ENCODE measurements at places on chromosomes 3 and 15.

DNA sequence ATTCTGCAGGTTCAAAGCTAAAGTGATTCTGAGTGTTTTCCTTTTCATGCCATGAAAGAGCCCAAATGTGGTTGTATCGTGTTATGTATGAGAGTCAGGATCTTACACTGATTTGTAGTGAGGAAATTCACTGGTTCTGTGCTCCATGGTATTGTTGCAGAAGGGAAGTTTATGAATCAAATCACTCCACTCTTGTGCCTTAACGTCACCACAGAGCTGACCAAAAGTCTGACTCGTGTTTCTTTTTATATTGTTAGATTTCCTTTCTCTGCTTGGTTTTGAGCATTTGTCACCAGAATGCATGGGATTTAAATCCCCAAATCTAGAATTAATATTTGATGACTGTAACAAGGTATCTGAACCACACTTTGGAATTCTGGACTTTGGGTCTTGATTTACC, 29.1 kb upstream of the SLC30A4 start:
- DNase-seq = no peak

DNA sequence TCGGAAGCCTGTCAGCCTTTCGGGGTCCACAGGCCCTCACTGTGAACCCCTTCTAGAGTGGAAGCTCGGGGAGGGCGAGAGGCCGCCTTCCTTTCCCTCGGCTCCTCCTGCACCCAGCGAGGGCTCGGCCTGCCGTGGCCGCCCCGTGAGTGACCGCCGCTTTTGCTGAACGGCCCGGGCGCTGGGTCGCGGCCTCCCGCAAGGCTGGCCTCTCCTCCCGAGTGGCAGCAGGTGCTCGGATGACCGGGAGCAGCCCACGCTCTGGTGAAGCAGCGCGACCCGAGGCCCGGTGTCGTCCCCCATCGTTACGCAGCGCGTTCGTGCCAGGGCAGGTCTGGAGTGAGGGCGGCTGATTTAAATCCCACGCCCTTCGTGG, 53.8 kb downstream of the LRRK1 start:
- no peak for DNase-seq

DNA sequence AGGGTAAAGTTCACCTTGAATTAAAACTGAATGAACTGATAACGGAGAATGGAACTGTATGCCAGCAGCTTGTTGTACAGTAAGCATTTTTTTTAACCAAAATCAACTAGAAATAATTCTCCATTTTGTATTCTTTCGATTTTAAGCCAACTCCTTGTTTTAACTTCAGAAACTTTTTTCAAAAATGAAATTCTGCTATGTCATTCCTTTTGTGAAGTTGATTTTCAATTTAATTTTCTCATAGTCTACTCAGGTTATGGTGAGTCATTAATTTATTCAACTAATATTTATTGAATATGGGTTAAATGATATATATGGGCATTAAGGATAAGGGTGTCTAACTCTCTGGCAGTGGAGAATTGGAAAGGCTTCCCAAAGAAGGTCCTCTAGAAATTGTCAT, 53.7 kb downstream of the RASA2 start:
- DNase-seq = no peak

DNA sequence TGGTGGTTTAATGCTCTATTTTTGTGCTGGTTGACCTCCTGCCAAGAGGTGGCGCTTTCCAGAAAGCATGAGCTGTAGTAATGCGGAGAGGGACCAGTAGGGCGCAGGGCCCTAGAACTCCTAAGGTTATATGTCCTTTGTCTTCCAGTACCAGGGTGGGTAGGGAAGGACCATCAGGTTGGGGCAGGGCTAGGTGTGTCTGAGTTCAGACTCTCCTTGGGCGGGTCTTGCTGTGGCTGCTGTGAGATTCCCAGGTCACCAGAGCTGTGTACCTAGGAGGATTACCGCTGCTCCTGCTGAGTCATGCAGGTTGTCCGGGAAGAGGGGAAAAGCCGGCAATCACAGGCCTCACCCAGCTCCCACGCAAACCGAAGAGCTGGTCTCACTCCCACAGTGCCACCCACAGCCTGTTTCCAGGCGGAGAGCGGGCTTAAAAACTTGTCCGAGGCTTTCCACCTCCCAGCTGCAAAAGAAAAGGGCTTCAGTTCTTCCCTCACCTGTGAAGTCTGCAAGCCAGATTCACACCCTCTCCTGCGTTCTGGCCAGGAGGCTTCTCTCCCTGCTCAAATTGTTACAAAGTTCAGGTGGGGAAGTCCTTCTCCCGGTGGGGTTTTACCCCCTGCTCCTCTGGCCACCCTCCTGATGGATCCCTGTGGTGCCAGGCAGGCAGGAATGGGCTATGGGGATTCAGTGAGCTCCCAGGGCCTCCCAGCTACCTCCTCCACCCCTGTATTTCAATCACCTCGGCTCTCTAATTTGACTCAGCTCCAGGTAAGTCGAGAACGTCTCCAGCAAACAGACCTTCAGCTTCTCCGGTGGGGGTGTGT, 37.7 kb upstream of the BCHE start:
- DNase-seq = no peak

GRCh38 chr3:123750659-123751420, 133.3 kb downstream of the MYLK start:
- DNase-seq = no peak

GRCh38 chr3:58519668-58520402, 17.2 kb downstream of the ACOX2 start:
- no peak for DNase-seq

DNA sequence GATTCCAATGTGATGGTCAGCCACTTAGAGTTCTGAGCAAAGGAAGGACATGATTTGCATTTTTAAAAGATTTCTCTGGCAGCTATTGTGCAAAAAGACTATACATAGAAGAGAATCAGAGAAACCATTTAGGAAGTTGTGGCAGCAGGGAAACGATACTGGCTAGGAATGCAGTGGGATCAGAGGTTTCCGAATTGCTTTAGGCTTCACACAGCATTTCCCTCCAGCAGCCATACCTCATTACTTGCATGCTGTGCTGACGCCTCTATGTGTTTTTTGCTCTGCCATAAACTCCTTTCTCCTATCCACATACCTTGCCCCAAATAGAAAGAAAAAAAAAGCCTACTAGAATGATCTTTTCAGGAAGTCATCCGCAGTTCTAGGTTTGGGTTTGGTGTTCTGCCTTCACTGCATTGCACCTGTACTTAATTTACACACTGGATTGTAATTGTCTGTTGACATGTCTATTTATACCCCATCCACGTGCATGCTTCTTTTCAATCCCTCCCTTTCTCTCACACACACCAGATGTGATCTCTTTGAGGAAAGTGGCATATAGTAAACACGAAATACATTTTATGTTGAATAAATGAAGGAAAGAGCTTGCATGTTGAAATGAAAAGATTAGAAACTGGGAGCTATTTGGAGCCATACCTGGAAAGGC, 860.3 kb upstream of the SEMA6D start:
- DNase-seq = no peak

DNA sequence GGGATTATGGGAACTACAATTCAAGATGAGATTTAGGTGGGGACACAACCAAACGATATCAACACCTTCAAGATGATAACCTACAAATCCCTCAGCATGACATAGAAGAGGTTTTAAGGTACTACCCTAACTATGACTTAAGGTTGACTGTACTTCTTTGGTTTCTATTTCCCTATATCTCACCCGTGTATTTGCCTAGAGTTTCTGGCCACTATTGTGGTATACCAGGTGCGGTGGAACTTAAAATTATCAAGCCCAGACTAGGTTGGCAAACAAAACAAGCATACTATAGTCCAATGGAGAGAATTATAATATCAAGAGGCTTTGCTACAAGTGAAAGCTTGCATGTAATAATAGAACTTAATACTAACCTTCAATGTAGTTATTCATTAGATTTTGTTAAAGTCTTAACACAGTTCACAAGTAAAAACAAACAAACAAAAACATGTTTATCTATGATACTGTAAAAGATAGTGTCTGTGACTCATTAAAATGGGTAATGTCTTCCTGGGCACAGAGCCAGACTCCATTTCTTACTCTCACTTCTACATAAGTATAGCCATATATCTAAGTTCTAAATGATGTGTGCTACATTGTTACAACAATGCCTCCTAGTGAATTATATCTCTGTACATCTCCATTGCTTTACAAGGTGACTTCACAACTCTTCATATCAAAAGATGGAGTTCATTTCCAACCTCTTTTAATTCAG, 479.1 kb downstream of the ZBBX start:
- peak; percentile 39 for DNase-seq

GRCh38 chr3:123396171-123397049, 52.5 kb downstream of the ADCY5 start:
- DNase-seq = no peak

- DNase-seq = no peak
Measured at GRCh38 chr3:123383091-123384053, 65.5 kb downstream of the ADCY5 start.

DNA sequence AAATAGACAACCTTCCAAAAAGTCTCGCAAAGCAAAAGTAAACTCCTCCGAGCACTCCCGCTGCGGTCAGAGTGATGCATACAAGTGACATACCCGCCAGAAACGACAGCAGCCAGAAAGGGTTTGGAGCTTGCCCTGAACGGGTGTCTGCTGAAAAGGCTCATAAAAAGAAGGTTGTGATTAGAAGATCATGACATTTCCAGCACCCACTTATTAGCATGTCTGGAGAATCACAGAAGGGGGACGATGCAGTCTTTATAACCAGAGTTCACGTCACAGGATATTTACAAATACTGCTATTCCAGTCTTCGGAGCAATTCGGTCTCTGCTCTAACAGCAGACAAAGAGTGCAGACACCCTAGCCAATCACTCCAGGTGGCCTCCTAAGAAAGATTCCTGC, 59.1 kb upstream of the FRMD4B start:
- DNase-seq = no peak

- DNase-seq = no peak
Measured at GRCh38 chr15:82663186-82663600, 16.0 kb upstream of the CPEB1 start.

DNA sequence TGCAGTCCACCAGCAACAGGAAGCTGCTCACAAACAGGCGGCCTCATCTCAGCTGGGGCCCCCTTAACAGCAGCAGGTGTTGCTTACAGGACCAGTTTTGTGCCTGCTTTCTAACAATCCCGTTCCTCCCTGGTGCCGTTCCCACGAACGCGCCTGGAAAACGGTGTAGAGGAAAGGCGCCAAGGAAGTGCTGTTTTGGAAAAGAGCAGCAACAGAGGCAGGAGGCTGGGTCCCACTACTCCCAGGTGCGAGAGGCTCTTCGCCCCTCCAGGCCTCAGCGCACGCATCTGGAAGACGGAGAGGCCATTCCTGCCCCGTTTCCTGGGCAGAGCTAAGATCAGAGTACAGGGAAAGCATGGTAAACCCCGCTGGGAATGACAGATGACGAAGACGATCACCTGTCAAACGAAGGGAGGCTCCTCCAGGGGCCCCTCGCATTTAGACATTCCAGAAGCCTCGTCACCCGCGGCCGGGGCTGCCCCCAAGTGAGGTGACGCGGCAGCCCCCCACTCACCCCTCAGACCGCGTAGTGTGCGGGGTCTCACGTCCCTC, 603 bp downstream of the SCAPER start:
- DNase-seq = no peak

DNA sequence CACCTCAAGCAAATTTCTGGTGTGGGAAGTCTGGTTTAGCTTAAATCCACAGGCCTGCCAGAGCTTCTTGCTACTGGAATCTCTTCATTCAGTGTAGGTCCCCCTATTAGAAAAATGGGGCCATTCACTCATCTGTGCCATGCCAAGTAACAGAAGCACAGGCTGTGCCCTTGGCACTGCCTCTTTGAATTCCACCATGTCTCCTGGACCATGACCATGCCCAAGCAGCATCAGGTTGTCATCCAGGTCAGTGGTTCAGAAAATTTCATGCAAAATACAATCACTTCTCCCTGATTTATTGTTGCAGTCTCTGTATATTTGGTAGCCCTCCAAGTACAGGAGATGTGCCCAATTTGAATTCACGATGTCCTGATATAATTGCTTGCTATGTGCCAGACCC, 602.1 kb upstream of the ZNF385D start:
- DNase-seq = no peak

- no peak for DNase-seq
Measured at GRCh38 chr15:68209272-68209671, 4.1 kb upstream of the CALML4 start.

DNA sequence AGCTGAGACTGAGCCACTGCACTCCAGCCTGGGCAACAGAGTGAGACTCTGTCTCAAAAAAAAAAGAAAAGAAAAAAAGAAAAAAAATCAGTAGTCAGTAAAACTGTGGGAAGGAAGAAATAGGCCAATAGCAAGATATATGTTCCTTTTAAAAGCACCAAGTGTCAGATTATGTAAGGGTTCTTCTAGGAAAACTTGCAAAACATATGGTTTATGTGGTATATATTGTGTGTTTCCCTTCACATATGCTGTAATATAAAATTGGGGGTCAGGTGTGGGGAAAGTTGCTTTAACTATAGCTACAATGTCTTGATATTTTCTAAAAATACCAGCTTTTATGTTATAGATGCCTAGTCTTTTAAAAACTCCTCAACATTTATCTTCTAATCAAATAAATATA, 64.6 kb downstream of the ESYT3 start:
- DNase-seq = no peak

GRCh38 chr3:44146073-44146472, 95.6 kb upstream of the TOPAZ1 start:
- DNase-seq = no peak

DNA sequence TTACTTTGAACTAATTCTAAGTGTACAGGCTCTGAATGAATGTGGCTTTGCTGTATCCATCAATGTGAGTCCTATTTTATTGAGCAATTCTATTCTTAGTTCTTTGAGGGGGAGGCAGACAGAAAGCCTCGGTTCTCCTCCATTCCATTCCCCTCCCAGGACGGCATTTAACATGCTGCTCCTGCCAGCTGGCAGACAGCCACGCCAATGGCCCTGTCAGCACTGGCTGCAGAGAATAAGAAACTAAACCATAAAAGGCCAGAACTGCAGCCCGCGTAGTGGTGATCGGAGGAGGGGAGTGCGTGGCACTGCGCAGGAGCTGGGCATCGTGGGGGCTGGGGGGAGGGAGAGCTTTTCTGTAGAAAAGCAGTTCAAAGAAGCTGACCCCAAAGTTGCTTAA, 76.0 kb upstream of the HACD2 start:
- DNase-seq = no peak

DNA sequence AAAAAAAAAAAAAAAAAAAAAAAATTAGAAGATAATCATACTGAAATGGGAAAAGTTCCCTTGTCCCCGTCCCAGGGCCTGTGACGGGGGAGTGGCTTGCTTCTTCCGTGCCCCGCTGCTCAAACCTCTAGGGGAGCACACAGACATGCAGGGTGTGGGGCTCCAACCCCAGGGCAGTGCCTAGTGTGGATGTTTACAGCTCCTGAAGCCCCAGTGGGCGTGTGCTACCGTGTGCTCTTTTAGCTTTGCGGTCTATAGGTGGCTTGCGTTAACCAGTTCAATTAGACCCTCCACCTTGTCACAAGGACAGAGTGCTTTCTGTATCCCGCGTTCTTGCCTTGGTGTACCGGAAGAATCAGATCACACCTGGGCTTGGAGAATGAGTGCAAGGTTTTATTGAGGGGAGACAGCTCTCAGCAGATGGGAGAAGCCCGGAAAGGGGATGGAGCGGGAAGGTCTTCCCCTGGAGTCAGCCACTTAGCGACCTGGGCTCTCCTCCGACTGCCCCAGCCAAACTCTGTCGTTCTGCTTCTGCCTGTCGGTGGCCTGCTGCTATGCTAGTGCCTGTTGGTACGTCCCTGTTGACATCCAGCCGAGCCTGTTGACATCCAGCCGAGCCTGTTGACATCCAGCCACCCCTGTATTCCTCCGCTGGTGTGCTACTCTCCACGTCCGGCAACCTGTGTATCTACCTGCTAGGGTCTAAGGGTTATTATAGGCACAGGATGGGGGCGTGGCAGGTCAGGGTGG, 569.8 kb downstream of the VGLL3 start:
- no peak for DNase-seq

GRCh38 chr15:68578175-68578979, 416 bp upstream of the CORO2B start:
- DNase-seq = no peak

GRCh38 chr15:92140796-92141195, 252.9 kb upstream of the ST8SIA2 start:
- DNase-seq = peak; percentile 40

Measured in epithelial cell of prostate (primary cell).